Hematopoietic multipotent progenitor cell (in vitro differentiated cells): ENCODE measurements at places on chromosomes 7 and 10.

- DNase-seq = no peak
Observed at GRCh38 chr10:76043261-76043660, 611.8 kb downstream of the LRMDA start.

- no peak for DNase-seq
Observed at GRCh38 chr7:121003986-121004685, 15.6 kb downstream of the CPED1 start.

GRCh38 chr7:103622274-103622673 is 176.3 kb upstream of the SLC26A5 start:
- no peak for DNase-seq

- DNase-seq = peak; percentile 59
Observed at GRCh38 chr7:23106057-23106822, 655 bp downstream of the KLHL7 start.

- DNase-seq = no peak
Observed at GRCh38 chr7:92747041-92747835, 89.1 kb downstream of the CDK6 start.

- no peak for DNase-seq
Observed at GRCh38 chr10:96665306-96665705, 55.0 kb downstream of the PIK3AP1 start.

GRCh38 chr10:17353568-17354300 is 100.7 kb downstream of the ST8SIA6 start:
- DNase-seq = no peak

DNA sequence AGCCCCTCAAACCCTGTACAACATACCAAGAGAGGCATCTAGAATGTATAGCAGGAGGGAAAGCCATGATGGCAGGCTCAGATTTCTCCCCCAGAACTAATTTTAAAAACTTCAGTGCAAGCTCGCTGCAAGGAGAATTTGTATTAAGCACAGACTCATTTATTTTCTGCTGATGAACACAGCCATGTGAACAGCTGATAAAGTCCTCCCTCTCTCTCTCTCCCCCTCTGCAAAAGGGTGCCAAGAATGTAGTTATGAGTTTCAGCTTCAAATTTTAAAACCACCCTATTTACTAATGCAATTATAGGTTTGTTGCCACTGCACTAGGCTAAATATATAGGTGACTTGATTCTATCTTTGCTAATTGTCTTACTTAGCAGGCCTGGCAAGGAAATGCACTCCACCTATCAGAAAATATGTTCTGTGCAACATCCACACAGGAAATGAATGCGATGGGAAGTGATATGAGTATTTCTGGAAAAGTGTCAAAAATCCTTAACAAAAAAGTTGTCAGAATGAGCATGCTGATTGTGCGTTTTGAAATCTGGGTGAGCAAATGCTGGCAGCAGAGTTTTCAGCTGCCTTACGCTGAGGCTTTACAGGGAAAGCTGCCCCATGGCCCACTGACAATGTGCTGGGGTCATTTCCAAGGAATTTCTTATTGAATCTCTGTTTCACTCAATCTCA is 43.4 kb upstream of the GHITM start:
- DNase-seq = no peak

DNA sequence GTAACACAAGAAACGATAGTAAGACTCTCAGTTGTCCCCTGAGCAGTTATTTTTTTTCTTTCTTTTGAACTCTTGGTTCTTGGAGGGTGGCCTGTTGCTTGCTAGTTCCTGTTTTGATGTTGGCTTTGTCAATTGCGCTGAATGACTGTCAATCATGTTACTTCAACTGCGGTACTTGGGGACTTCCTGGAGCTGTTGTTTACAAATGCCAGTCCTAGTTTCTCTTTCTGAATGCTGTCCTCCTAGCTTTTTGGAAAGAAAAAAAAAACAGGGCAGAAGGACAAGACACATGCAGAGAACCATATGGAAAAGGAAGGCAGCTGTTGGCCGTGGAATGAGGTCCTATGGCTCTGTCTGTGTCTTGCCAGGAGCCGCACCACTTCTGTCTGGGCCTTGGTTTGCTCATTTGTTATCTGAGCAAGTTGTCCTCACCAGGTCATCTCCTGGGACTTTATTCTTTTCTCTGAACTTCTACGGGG is 7.0 kb upstream of the PDCD4 start:
- peak; percentile 87 for DNase-seq

GRCh38 chr7:35993113-35993512 is 159.9 kb upstream of the EEPD1 start:
- DNase-seq = no peak

- DNase-seq = no peak
Observed at GRCh38 chr7:14717816-14718215, 184.7 kb downstream of the DGKB start.

GRCh38 chr7:135684136-135684535 is 21.8 kb downstream of the STMP1 start:
- DNase-seq = no peak

DNA sequence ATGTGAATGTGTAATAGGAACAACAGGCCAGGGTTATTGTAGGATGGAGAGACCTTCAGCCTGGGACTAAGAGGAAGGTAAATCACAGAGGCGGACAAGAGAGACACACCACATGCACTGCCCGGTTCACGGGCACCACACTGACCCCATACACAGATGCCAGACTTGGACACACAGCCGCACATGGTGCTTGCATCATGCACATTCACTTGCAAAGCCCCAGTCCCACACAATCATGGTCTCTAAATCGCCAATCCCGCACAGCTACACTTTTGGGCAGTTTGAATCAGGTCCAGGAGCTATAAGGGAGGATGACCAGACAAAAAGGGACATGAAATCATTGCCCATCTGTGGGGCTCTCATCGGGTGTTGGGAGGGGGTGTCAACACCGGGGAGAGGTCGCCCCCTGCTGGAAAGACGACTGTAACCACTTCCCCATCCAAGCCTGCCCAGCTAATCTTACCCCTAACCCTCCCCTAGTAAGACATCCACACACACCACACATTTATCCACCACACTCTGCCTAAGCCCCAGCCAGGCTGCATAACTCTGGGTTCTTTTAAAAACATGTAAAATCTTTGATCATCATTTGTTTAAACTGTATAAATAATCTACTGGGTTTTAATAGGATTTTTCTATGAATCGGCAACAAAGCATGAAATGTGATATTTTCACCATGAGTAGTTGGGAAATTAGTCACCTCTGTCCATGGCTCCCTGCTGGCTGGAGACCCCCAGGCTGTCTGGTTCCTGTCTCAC is 40.5 kb upstream of the SLF2 start:
- no peak for DNase-seq

- no peak for DNase-seq
Observed at GRCh38 chr10:132172091-132173066, 14.4 kb upstream of the DPYSL4 start.

- DNase-seq = no peak
Observed at GRCh38 chr7:125061776-125062397, 132.3 kb upstream of the POT1 start.

DNA sequence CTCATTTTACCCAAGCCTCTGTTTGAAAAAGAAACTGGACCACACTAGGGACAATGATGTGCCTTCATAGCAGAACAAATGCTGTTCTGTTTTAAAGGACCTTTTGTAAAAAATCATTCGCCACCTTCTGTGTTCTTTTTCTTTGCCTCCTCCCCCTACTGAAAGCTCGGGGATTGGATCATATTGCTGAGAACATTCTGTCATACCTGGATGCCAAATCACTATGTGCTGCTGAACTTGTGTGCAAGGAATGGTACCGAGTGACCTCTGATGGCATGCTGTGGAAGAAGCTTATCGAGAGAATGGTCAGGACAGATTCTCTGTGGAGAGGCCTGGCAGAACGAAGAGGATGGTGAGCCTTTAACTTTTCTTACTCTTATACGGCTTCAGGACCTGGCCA is 62.2 kb downstream of the POLL start:
- DNase-seq = no peak

- DNase-seq = no peak
Observed at GRCh38 chr7:39051707-39052106, 74.0 kb downstream of the POU6F2 start.

- no peak for DNase-seq
Observed at GRCh38 chr7:11784769-11785536, 47.0 kb downstream of the THSD7A start.

DNA sequence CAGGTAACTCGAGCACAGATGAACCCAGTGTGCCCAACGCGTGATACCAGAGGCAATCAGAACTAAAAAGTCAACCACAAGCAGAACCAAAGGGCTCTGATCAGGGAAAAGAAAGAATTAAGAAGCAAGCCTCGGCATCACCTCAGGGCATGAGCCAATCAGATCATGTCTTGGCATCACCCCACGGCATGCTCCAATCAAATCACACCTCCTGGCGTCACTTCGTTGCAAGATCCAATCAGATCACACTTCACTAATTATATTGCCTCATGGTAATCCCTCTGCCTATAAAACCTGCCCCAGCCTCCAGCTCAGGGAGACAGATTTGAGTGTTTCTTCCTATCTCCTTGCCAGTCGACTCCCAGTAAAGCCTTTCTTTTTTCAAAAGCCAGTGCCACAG is 46.8 kb downstream of the TYW1B start:
- DNase-seq = no peak

- no peak for DNase-seq
Observed at GRCh38 chr7:92612501-92612900, 22.3 kb upstream of the FAM133B start.
